Cerebellar nuclear complex (tissue), 1 donor: ENCODE measurements at places on chromosomes 11 and 22.

- no peak for DNase-seq
These were observed 70.0 kb upstream of the NTM start for GRCh38 chr11:131300439-131300717.

GRCh38 chr11:66437979-66438503 is 607 bp downstream of the MRPL11 start:
- no peak for DNase-seq

GRCh38 chr11:115616971-115617370 is 112.8 kb upstream of the CADM1 start:
- no peak for DNase-seq

DNA sequence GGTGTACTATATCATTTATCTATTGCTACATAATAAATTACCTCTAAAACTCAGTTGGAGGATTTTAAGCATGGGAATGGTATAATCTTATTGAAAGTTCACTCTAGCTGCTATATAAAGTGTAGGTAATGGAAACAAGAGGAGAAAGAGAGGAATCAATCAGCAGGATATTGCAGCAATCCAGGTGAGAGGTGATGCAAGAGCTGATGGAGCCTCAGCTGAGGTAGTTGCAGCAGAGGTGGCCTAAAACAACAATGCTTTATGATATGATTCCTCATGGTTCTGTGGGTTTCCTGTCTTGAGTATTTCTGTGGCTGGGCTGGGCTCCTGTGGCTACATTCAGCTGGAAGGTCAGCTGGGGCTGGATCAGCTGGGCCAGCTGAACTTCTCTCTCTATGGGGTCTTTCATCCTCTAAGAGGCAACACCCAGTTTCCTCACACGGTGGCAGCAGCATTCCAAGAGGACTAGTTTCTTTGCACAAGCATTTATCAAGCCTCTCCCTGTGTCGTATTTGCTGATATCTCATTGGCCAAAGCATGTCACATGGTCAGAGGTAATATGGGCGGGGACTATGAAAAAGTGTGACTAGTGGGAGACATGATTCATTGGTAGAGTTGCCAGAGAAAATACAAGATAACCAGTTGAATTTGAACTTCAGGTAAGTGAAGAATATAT is 135.4 kb upstream of the LARGE1 start:
- no peak for DNase-seq

DNA sequence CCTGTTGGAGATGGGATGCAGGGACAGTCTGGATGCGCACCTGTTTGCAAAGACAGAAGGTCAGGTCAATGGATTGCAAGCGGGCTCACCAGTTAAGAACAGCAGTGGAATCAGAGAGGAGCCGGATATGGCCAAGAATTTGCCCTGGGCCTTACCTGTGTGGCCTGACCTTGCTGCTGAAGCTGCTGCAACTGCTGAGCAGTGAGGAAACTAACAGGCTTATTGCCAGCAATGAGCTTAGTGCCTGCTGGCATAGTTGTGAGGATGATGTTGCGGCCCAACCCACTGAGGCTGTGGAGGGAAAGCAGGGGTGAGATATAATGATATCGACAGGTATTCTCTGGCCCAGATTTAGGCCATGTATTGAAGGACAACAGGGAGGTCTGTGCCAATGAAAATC is 30.6 kb downstream of the NFRKB start:
- no peak for DNase-seq

- DNase-seq = no peak
These were observed 100.8 kb downstream of the TP53I11 start for GRCh38 chr11:44849922-44850321.
